CD4-positive, alpha-beta T cell treated with Interferon gamma for 1 hour (primary cell): ENCODE measurements at places on chromosomes 7 and 10.

DNA sequence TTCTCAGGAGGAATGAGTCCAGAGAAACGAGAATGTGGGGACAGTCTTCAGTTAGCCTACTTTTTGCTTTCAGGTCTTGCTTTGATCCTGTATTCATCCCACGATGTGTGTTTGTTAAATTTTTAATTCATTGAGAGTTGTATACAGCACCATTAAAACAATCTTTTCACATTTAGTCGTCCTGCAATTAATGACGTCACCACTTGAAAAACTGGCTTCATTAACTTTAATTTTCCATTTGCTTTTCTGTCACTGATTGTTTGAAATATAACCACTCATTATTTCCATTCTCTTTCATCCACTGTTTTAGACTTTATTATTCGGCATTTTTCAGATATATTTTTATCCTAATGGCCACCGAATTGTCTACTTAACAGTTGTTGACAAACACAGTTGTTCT is 146.9 kb downstream of the TFEC start:
- DNase-seq: no peak

GRCh38 chr7:3011211-3011852 is 32.3 kb downstream of the CARD11 start:
- no peak for DNase-seq

GRCh38 chr10:31526178-31526577 is 207.2 kb downstream of the ZEB1 start:
- DNase-seq: no peak

DNA sequence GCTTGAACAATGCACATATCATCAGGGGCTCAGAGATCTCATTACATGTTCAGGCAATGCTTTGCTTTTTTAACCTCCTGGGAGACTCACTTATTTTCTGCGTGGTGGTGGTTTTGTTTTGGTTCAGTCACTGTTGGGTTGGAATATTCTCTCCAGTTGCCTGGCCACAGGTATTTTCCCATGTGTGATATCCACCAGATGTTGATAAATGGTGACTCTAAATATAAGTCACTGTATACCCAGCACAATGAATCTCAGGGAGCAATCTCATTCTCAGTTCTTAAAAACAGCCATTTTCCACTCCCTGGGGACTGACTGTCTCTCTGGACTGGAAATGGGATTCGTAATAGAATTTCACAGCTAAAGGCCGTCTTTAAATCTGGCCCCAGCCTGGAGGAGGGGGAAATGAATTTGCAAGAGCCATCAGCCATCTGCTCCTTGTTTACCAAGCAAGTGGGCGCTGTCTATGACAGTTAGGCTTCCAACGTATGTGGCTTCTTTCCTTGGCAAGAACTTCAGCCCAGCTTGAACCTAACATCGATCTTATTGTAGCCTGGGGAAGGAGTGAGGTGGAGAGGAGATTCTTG is 1106.2 kb downstream of the NRG3 start:
- no peak for DNase-seq

DNA sequence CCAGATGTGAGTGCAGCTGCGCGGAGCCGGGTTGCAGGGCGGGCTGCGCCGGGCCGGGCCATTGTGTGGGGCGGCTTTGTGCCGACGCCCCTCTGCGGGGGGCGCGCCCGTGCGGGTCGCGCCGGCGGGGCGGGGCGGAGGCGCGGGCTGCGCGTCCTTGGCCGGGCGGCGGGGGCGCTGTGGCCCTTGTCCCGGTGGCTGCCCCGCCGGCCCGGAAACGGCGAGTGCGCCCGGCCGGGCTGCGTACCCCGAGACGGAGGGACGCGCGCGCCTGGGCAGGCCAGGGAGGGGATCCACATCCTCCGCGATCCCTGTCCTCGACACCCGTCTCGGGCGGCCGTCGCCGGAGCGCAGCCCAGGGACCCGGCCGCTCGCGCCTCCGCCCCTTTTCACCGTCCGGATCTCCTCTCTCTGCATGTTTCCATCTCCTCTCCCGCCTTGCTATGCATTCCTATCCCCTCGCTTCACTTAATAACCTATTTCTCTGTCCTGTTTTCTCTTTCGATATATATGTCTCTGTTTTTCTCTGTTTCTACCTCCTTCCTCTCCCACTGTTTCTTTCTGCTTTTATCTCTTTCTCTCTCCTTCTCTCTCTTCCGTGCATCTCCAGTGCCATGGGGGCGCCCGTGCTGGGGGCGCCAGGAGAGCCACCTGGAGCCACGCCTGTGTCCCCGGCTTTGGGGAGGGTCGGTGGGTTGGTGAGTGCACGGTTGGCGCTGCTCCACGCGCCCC is 765 bp downstream of the PFKFB3 start:
- DNase-seq: peak; percentile 43

DNA sequence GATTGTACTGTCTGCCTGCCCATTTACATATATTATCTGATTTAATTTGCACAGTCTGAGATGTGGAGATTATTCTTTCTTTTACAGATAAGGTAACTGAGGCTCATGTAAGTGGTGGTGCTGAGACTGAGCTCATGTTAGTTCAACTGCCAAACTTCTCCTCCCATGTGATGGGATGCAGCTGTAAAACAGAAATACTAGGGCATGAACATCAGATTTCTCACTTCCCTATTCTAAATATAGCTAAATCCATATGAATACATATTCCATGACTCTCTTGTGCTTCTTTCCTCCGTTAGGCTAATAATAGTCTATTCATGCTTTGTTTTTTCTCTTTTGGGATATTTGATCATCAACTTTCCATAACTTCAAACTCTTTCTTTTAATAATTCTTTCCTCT is 84.7 kb downstream of the PTPRZ1 start:
- DNase-seq: no peak

GRCh38 chr7:39921506-39922175 is 28.4 kb upstream of the CDK13 start:
- DNase-seq: no peak

DNA sequence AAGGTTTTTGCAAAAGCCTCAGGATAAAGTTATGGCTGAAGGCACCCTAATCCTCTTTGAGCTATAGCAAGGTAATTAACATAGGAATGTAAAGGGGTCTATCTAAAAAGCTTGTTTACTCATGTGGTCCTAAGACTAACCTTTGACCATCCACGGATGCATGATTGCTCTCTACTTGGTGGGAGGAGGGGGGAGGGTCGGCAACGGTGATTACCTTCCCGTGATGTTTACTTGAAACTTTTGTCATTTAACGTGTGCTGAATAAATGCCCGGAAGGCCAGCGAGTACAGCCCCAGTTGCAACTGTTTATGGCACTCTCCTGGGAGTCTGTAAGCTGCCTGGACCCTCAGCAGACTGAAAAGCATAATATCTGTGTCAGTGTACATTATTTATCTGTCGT is 78.9 kb upstream of the GPR22 start:
- no peak for DNase-seq

GRCh38 chr10:23525406-23525805 is 86.5 kb downstream of the OTUD1 start:
- DNase-seq: no peak

GRCh38 chr10:124028700-124029480 is 64.5 kb downstream of the CHST15 start:
- no peak for DNase-seq

- DNase-seq: no peak
These were observed 80.4 kb downstream of the SEMA3A start for GRCh38 chr7:84113906-84114850.

DNA sequence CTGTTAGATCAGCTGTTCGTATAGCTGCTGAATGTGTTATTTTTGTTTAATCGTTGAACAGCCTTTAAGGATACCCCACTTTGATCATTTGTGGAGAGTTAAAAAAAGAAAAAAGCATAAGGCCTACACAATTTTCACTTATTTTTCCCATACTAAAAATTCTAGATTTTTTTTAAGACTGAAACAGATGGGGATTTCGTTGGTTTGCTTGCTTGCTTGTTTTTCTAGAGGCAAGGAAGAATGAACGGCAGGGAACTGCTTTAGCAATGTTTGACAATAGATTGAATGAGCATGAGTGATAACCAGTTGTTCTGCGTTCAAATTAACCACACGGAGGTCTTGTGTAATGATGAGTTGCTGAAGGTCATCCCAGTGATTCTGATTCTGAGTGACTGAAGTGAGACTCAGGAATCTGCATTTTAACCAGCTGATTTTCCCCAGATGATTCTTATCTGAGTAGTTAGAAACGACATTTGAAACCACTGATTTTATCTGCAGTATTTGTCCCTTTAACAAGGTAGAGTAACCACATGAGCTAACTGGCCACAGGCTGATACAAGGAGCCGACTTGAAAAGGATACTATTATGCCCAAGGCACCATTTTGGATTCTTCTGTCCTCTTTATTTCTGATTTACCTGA is 85.9 kb downstream of the GPR37 start:
- no peak for DNase-seq

DNA sequence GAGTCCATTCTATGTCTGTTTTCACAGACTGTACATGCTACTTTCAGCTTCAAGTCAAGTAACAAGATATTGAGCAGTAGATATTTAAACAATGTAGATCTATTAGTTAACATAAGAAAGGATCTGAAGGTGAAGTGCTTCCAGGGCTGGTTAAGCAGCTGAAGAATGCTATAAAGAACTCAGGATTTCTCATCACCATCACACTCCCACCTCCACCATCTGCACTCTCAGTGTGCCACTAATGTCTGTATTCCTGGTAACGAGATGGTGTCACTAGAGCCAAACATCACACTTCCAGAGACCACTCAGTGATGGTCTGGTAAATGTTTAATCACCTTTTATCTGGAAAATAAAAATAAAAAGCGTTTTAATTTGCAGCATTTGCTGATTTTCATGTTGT is 224.0 kb upstream of the FERD3L start:
- no peak for DNase-seq

GRCh38 chr10:1119501-1119900 is 63.3 kb downstream of the WDR37 start:
- no peak for DNase-seq
